MV-4-11 (cell line): ENCODE measurements at places on chromosomes 1 and 21.

GRCh38 chr1:244841273-244841927 lies 5.9 kb downstream of the COX20 start:
- no peak for DNase-seq

- no peak for DNase-seq
Measured at GRCh38 chr1:200323856-200324400, 85.9 kb downstream of the ZNF281 start.

- DNase-seq = no peak
Measured at GRCh38 chr1:2856066-2856390, 54.5 kb upstream of the TTC34 start.

GRCh38 chr1:201631037-201631436 lies 92.1 kb downstream of the NAV1 start:
- DNase-seq = no peak

DNA sequence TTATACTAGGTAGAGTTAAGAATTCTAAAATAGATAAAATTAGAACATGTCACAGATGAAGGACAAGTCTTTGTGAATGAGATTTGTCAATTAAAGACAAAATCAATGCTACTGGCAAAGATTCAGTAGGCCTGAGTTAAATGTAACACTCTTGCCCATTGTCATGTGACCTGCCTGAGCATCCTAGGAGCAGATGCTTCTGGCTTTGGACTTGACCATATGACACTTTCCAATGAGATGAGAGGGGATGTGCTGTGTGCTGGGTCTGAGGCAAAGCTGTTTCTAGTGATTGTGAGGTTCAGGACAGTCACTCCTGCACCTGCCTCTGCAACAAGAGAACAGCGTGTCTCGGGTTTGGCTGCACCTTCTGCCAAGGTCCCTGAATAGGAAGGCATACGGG lies 144.9 kb downstream of the HIVEP3 start:
- DNase-seq = no peak

- DNase-seq = no peak
Measured at GRCh38 chr1:94067196-94067595, 53.8 kb downstream of the ABCA4 start.

DNA sequence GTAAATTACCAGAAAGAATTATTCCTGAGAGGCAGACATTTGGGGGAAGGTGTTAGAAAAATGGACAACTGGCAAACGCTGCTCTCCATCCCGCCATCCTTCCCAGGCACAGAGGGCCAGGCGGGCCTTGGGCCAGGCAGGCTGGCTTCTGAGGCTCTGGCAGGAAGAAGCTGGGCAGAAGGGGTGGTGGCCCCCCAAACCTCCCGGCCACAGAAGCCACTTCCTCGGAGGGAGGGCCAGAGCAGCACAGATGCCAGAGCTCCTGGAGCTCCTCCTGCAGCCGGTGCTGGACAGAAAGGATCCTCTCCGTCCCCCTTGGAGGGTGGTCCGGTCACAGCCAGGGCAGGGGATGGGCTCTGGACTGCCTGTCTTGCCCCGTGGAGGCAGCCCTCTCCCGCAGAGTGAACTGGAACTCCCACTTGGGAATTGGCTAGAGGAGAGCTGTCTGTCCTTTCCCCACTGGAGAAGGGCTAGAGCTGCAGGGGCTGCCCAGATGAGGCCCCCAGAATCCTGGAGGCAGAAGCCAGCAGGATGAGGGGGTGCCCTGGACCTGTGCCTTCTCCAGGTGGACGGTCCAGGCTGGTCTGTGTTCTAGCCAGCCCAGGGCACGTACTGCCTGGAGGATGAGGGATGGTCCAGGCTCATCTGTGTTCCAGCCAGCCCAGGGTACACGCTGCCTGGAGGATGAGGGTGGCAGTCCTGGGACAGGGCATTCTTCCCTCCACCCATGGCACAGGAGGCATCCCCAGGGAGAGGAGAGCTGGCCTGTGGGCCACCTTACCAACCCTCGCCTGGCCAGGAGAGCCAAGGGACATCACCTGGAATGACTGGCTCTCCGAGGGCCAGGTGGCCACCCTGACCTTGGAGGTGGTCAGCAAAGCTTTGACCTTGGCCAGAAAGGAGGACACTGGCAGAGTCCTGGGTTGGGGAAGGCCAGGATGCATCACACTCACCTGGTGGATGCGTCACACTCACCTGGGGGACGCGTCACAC lies 47.4 kb upstream of the ACTRT2 start:
- peak; percentile 21 for DNase-seq

DNA sequence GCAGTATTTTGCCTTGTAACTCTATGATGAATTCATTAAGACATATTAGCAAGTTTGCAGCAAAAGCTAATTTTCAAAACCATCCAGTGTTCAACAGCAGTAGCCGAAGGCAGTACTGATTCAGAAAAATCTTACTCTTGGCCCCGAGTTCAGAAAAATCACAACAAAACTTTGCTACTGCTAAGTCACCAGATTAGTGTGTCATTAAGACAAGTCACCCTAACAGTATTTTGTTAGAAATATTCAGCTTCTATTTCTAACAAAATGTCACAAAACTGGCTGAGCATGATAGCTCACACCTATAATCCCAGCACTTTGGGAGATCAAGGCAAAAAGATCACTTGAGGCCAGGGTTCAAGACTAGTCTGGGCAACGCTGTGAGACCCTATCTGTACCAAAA lies 8.2 kb downstream of the GTF2B start:
- DNase-seq = no peak

DNA sequence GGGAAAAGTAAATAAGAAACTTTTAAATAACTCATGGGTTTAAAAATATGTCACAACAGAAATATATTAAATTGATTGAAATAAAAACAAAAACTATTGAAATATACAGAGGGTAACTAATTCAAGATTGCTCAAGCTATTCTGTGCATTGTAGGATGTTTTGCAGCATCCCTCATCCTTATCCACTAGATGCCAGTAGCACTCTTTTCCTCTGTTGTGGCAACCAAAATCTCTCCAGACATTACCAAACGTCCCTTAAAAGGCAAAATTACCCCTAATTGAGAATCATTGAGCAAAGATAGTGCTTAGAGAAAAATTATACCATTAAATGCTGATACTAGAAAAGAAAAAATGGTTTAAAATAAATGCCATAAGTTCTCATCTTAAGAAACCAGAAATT lies 682.6 kb downstream of the RWDD3 start:
- DNase-seq = no peak

DNA sequence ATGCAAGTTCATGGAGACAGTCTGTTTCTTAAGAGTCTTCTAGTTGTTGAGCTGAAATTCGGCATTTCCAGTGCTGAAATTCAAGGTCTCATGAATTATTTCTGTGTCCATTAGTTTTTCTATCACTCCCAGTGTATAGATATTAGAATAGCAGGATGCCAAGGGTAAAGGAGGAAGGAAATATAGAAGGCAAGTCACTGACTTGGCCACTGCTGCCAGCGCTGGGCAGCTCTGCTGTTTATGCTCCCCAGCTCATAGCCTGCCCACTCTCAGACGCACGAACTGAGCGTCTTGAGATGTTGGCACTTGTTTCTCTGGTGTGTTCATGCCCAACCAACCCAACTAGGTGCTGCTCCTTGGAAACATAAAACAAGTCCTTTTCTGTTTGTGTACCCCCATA lies 110.1 kb downstream of the SLC45A1 start:
- DNase-seq = no peak

DNA sequence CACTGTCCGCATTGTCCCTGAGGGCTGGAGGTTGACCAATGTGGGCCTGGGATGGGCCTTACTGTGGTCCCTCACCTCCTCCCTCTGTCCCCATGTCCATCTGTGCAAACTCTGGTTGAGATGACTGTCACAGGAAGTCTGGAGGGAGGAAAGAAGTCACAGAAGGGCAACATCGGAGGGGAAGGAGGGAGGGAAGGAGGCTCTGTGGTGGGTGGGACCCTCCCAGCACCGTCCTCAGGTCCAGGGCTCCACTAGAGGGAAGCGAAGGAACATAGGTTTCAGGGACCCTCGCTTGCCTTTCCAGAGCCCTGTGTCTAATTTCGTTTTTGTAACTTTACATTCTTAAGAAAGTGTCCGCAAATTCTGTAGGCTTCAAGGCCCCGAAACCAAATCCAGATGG lies 111.3 kb upstream of the SLC44A3 start:
- no peak for DNase-seq

DNA sequence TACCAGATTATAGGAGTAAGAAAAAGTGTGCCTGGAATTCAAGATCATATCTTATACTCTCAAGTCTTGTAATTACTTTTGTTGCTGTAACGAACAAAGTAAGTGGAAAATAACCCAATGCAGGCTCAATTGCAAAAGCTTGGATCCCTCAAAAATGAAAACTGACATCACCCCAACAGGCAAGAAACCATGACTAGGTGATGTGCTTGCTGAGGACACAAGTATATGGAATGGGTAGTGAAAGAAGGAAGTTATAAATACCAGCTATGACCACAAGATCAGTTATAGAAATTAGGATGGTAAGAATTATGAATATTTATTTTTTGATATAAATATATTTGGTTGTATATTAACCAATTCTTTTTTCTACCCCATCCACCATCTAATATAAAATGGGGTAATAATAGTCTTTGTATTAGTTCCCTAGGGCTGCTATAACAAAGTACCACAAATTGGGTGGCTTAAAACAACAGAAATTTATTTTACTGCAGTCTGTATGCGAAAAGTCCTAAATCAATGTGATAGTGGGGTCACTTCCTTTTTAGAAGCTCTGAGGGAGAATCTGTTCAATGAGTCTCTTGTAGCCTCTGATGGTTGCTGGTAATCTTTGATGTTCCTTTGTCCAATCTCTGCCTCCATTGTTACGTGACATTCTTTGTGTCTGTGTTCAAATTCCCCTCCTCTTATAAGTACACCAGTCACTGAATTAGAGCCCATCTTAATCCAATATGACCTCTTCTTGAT lies 45.0 kb downstream of the DUSP10 start:
- DNase-seq = peak; percentile 63

DNA sequence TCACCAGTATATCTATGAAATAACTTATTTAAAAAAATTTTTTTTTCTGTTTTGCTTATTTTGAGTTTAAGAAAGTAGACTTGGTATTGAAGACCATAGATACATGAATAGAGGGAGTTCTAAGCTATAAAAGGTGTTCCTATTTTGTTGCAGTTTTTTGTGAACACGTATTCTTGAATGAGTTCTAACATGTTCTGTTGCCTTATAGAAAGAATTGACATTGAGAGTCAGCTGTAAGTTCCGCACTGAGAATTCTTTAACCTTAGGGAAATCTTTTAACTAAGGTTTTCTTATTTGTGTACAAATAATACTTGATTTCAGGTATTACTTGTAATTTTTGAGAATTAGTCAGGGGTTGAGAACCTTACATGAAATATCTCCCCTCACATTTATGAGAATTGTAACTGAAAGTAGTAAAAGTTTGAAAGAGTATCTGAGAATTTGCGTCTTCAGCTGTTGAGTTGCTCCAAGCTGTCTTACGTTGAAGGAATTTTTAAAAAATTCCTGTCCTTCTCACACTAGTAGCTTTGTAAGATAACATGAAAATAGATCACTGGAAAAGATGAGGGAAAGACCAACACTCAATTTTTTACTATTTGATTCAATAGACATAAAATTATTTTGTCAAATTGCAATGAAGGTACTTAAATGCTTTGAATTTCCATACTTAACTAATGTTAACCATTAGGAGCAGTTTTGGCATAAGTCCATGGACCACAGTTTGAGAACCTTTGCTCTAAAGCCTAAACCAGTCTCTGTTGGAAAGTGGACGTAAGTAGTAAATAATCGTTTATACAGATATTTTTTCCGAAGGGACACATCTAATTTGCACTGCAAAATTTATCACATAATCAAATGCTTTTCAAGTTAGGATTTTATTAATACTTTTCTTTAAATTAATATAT lies 3.8 kb downstream of the DR1 start:
- DNase-seq = no peak

DNA sequence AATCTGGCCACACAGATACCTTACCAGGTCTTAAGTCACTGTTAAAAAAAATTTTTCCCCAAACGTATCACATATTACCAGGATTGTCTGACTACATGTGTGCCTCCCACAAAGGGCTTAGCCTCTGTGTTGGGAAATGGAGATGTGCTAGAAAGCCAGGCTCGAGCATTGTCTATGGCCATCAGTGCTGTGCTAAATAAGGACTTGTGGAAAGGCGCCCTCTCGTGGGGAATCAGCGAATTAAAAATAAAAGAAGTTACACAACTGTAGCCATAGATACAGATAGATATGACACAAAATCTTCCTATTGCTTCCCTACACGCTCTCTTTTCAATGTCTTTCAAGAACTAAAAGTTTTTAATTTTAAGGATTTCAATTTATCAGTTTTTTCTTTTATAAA lies 47.5 kb upstream of the CRNN start:
- DNase-seq = peak; percentile 88

DNA sequence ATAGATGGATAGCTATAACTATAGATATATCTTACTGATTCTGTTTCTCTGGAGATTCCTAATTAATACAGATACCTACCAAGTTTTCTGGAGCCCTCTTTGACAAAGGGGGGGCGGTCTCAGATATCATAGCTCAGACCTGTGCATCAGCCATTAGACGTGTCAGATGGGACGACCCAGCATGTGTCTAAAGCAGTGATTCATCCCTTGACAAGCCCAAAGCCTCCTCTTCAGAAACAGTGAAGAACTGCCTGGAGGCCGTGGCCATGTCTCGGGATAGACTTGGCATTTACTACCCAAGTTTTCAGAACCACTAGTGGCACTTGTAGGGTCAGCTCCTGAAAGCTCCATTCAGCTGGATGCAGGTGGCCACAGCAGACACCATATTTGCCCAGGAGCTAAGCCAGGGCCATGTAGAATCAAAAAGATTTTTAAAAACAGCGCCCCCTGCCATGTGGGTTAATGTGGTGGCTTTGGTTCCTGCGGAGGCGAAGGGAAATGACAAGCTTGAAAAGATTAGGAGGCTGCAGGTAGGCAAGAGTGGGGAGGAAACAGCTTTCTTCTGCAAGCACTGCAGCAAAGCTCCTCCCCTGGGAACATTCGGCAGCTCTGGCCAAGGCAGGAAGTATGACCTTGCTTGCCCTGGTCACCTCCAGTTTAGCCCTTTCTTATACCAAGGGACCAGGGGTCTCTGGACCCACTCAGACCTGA lies 82.2 kb downstream of the FBXO2 start:
- DNase-seq = no peak

DNA sequence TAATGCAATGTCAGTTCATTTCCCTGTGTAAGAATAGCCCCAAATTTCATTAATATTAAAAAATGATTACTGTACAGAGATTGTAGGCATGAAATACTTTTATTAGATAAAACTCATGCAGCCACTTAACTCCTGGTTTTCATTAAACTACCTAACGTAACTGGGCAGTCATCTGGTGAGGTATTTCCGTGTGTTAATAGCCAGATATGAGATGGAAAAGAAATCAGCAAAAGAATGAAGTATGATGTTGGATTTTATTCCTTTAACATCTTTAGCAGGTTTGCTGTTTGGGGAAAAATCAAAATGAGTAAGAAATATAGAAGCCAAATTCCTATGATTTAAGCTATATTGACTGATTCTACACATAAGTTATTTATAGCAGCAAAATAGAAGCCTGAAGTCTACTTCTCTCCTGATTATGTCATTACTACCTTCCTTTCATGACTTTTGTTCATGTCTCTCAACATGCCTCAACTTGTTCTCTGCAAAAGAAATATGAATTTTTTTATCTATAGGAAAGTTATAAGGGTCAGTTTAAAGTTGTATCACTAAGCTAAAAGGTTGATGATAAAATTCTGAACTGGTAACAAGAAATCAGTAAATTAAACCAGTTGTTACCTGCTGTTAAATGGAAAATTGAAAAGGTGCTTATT lies 42.6 kb downstream of the CCDC18 start:
- no peak for DNase-seq

GRCh38 chr1:159924025-159924790 lies 1.1 kb downstream of the TAGLN2 start:
- DNase-seq = peak; percentile 58
